Type B pancreatic cell (in vitro differentiated cells): ENCODE measurements at places on chromosomes 2 and 18. TPM values are rescaled to one million over a fixed set of nuclear protein-coding genes. Genes with fewer than 3 reads are reported as not detected.

GRCh38 chr2:191321861-191322662 is 76.9 kb downstream of the MYO1B start:
- H3K36me3 ChIP-seq: peaks cover 7% of the 10 kb centered on the region
- peaks cover 50% of the 10 kb centered on the region for H3K4me1 ChIP-seq
- no peaks in the 10 kb centered on the region for H3K27me3 ChIP-seq

Gene GPN1
- total RNA-seq: 32.5 and 39.0 TPM in 2 replicates

DNA sequence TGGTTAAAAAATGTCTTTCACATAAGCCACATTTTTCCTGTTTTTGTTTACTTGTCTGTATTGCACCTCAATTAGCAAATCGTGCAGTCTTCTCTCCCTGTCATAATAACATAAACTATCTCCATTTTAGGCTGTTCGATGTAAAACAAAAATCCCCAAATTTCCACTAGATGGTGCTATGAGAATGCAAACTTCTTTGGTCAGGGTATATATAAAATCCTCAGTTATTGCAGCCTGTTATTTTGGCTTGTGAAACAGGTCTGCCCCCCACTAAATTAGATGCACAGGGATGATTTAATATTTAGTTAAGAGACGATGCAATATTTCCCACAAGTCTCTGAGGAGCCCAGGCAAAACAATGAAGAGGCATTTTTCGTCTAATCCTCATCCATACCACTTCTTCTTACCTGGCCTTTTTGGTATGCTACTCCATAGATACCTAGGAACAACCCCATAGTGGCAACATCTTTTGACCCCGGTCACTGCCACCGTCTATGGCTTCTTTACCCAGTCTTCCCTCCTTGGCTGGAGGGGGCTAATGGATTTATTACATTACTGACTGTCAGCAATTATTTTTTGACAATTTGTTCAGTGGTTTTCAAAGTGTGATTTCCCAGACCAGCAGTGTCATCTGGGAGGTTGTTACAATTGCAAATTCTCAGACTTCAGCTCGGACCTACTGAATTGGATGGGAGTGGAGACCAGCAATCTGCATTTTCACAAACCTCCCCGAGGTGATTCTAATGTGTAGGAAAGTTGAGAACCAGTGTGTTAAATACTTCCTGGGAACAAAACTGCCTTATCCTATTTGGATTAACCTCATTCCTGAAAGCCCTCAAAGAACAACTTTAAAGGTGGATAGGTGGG is 117.4 kb upstream of the CWC22 start:
- H3K27me3 ChIP-seq: peaks cover 14% of the 10 kb centered on the region
- H3K4me1 ChIP-seq: peaks cover 11% of the 10 kb centered on the region
- no peak overlapping the region for H3K27ac ChIP-seq
- no peaks in the 10 kb centered on the region for H3K36me3 ChIP-seq

DNA sequence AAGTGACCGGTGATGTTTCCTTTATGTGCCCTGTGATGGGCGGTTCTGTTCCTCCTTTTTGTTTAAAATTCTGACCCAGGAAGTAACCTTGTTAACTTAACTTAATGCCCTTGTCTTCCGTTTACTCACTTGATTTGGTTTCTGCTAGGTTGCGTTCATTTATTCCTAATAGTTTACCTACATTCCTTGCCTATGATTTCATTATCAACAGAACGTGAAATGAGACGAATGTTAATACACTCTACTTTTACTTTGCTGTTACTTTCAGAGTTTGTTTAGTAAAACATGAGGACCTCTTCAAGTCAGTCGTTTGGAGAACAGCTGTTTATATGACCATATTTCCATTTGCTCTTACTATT is 638 bp downstream of the CEP192 start:
- no peaks in the 10 kb centered on the region for H3K36me3 ChIP-seq
- peak overlapping the region; percentile 91 for H3K4me3 ChIP-seq
- no peaks in the 10 kb centered on the region for H3K27me3 ChIP-seq
- no peak for DNase-seq
- H3K4me1 ChIP-seq: peaks cover 24% of the 10 kb centered on the region

- peaks cover 58% of the 10 kb centered on the region for H3K4me1 ChIP-seq
- no peak for DNase-seq
- H3K27ac ChIP-seq: no peak overlapping the region
- no peak overlapping the region for H3K4me3 ChIP-seq
- no peaks in the 10 kb centered on the region for H3K36me3 ChIP-seq
These were observed 6.4 kb downstream of the TNS1 start for GRCh38 chr2:217996361-217996760.

Gene HOXD4
- 37.0 TPM in 1 of 2 replicates, not detected in the other for total RNA-seq

Gene KLHL29
- 14.6 and 24.1 TPM in 2 replicates for total RNA-seq

- no peak overlapping the region for H3K4me3 ChIP-seq
- peaks cover 5% of the 10 kb centered on the region for H3K4me1 ChIP-seq
- H3K36me3 ChIP-seq: no peaks in the 10 kb centered on the region
- H3K27me3 ChIP-seq: peaks cover 14% of the 10 kb centered on the region
- DNase-seq: no peak
- H3K27ac ChIP-seq: no peak overlapping the region
These were observed 507.6 kb downstream of the ZEB2 start for GRCh38 chr2:144012304-144012703.

Gene SCYGR4
- total RNA-seq: not detected in 2 replicates

Gene HAAO
- 9.4 and 10.0 TPM in 2 replicates for total RNA-seq

Gene RAB17
- 18.4 and 21.6 TPM in 2 replicates for total RNA-seq

- no peak overlapping the region for H3K4me3 ChIP-seq
- H3K36me3 ChIP-seq: peaks cover 23% of the 10 kb centered on the region
- peaks cover 65% of the 10 kb centered on the region for H3K4me1 ChIP-seq
- peak overlapping the region; percentile 76 for H3K27ac ChIP-seq
- no peak for DNase-seq
These were observed 41.9 kb upstream of the ZFP36L2 start for GRCh38 chr2:43268066-43268953.

Gene EPB41L3
- total RNA-seq: 58.1 and 65.9 TPM in 2 replicates

GRCh38 chr18:74547860-74548259 is 13.6 kb downstream of the CNDP1 start:
- peaks cover 3% of the 10 kb centered on the region for H3K27me3 ChIP-seq
- no peak for DNase-seq
- H3K27ac ChIP-seq: no peak overlapping the region
- no peak overlapping the region for H3K4me3 ChIP-seq
- H3K36me3 ChIP-seq: peaks cover 4% of the 10 kb centered on the region

GRCh38 chr2:212021947-212022346 is 516.7 kb downstream of the ERBB4 start:
- no peak overlapping the region for H3K27ac ChIP-seq
- no peaks in the 10 kb centered on the region for H3K27me3 ChIP-seq
- DNase-seq: no peak
- no peaks in the 10 kb centered on the region for H3K36me3 ChIP-seq
- no peak overlapping the region for H3K4me3 ChIP-seq

Gene IL1RL1
- total RNA-seq: not detected in 2 replicates

DNA sequence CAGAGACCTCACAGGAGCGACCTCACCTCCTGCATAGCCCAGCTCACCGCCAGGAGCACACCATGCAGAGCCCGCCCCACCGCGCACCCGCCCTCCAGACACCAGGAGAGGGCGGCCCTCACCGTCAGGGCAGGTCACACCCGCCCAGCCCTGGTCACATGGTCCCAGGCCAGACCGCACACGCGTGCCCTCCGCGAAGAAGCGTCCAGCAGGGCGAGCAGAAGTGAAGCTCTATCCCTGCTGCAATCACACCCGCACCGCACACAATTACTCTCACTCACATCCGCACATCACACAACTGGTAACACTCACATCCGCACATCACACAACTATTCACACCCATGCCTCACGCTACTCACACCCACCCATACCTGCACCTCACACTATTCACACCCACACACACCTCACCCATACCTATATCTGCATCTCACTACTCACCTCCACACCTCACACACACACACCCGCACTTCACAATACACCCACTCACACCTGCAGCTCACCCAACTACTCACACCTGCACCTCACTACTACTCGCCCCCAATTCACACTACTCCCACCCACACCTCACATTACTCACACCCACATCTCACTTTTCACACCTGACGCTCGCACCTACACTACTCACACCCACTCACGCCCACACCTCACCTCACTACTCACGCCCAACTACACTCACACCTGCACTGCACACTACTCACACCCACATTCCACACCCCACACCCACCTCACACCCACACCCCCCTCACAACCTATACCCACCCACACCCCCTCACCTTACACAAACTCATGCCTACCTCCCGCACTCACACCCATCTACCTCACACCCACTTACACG is 242.0 kb downstream of the HDAC4 start:
- peak; percentile 58 for DNase-seq
- peaks cover 17% of the 10 kb centered on the region for H3K36me3 ChIP-seq
- H3K27me3 ChIP-seq: no peaks in the 10 kb centered on the region

Gene INPP5D
- total RNA-seq: 18.3 and 40.8 TPM in 2 replicates

GRCh38 chr2:44713170-44713569 is 228.3 kb upstream of the SIX3 start:
- H3K36me3 ChIP-seq: no peaks in the 10 kb centered on the region
- no peak overlapping the region for H3K4me3 ChIP-seq
- H3K27ac ChIP-seq: no peak overlapping the region
- peaks cover 4% of the 10 kb centered on the region for H3K4me1 ChIP-seq

DNA sequence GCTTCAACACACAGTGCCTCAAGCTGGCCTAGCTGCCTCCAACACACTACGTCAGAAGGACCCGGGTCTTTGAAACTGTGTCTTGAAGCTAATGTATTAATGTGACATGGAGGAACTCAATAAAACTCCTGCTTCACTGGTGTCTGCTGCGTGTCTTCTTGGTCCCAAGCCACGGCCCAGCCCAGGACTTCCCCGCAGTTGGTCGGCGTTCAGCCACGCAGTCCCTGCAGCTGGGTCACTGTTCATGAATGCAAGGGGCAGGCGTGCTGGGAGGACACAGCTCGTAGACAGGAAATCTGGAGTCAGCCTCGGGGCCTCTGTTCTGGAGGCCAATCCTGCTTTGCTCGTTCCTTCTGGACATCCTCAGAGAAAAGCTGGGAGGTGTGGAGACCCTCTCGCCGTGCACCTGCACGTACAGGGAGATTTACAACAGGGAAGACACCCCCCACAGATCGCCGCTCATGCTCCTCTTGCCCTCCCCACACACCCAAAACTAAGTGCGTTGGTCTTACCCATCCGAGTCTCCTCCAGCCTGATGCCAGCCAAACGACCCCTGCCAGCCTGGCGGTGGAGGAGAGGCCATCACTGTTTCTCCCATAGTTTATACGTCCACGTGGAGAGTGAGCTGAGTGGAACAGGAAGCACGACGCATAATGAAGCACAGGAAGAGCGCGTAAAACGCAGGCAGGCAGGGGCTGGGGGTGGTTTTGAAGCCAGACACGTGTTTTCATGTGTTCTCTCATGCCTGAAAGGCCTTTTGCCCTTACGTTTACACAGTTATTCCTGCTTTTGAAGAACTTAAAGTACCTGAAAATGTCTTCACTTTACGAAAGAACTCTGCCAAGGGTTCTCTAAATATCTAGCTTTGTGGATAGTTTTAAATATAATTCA is 39.7 kb downstream of the ADI1 start:
- peaks cover 14% of the 10 kb centered on the region for H3K36me3 ChIP-seq
- H3K27ac ChIP-seq: no peak overlapping the region
- H3K4me1 ChIP-seq: peaks cover 6% of the 10 kb centered on the region
- H3K27me3 ChIP-seq: no peaks in the 10 kb centered on the region
- no peak overlapping the region for H3K4me3 ChIP-seq

Gene ZNF521
- 5.3 and 75.1 TPM in 2 replicates for total RNA-seq

Gene VWC2L
- total RNA-seq: 0.17 and 0.31 TPM in 2 replicates

- no peaks in the 10 kb centered on the region for H3K36me3 ChIP-seq
- peaks cover 31% of the 10 kb centered on the region for H3K4me1 ChIP-seq
- H3K27me3 ChIP-seq: no peaks in the 10 kb centered on the region
- peak; percentile 87 for DNase-seq
These were observed at the start of gene INPP4A for GRCh38 chr2:98444436-98445176. Gene INPP4A (plus strand): TSS chr2:98444858. CDS start chr2:98520049, 75,191 bp downstream.

Gene CCL20
- total RNA-seq: 1.7 and 3.2 TPM in 2 replicates

DNA sequence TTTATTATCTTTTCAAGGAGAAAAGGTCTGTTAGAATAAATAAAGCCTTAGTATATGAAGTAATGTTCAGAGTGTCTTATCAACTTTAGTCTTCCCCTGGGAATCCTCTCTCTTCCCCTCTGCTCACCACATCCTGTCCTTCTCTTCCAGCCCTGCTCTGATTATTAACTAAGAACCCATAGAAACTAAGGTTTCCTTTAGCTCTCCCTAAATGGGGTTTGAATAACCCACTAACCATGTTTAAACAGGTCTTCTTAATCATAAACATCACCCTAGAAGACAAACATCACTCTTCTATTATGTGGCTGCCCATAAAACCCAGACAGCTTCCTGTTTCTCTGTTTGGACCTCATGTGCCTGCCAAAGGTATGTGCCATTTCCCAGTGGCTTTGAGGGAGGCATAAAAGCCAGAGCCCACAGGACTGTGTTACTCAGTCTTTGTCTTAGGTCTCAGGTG is 50.1 kb downstream of the SLC14A1 start:
- H3K4me1 ChIP-seq: no peaks in the 10 kb centered on the region
- peaks cover 42% of the 10 kb centered on the region for H3K27me3 ChIP-seq
- no peak overlapping the region for H3K4me3 ChIP-seq
- DNase-seq: no peak

GRCh38 chr18:40292985-40293710 is 1661.9 kb upstream of the PIK3C3 start:
- H3K4me3 ChIP-seq: no peak overlapping the region
- no peak overlapping the region for H3K27ac ChIP-seq
- H3K36me3 ChIP-seq: no peaks in the 10 kb centered on the region

Gene FIGN
- total RNA-seq: 8.6 and 19.5 TPM in 2 replicates

DNA sequence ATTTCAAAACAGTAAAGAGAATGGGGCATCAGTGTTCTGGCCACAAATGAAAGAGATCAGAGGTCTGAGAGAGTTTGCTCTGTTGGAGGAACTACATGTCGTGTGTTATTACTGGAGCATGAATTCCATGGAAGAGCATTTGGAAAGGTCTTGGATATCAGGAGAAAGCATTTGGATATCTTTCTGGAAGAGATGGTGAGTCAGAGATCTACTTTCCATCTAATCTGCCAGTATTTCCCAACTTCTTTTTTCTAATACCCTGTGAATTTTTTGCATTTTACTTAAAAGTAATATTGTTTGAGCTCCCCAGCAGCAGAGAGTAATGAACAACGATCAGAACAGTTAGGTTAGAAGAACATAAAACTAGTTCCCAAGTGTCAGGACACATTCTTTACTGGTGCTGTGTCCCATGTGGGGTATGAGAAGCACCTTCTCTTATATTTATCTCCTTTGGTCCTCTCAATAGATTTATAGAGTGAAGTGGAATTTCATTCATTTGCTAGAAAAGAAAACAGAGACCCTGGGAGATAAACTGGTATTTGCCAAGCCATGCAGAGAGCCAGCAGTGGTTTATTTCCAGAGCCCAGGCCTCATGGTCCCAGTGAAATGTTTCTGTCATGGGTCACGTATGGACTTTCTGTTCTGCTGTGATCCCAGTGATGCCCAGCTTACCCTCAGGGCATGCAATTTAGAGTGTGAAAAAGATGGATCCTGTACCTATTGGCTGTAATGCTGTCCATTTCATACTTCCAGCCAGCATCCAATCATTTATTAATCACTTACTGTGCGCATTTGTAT is 130.8 kb upstream of the NT5C1B start:
- H3K36me3 ChIP-seq: no peaks in the 10 kb centered on the region
- no peaks in the 10 kb centered on the region for H3K4me1 ChIP-seq
- no peak overlapping the region for H3K4me3 ChIP-seq

- H3K4me1 ChIP-seq: peaks cover 25% of the 10 kb centered on the region
- no peak overlapping the region for H3K27ac ChIP-seq
- DNase-seq: no peak
These were observed 37.0 kb downstream of the LIMS1 start for GRCh38 chr2:108571286-108571685.

- H3K27me3 ChIP-seq: peaks cover 31% of the 10 kb centered on the region
- no peaks in the 10 kb centered on the region for H3K36me3 ChIP-seq
- DNase-seq: no peak
- no peak overlapping the region for H3K4me3 ChIP-seq
These were observed 44.5 kb downstream of the CCDC74A start for GRCh38 chr2:131572175-131572574.
